Uterus (tissue), 4 donors: ENCODE measurements at places on chromosomes 5 and 9. TPM values are rescaled to one million over a fixed set of nuclear protein-coding genes. Genes with fewer than 3 reads are reported as not detected.

GRCh38 chr9:97627624-97628023 lies 5.5 kb downstream of the TSTD2 start:
- H3K36me3 ChIP-seq = no peaks in the 10 kb centered on the region
- peaks cover 7% of the 10 kb centered on the region for H3K4me1 ChIP-seq
- no peak overlapping the region for H3K27ac ChIP-seq
- no peak overlapping the region for H3K4me3 ChIP-seq
- DNase-seq = no peak
- H3K27me3 ChIP-seq = no peaks in the 10 kb centered on the region

DNA sequence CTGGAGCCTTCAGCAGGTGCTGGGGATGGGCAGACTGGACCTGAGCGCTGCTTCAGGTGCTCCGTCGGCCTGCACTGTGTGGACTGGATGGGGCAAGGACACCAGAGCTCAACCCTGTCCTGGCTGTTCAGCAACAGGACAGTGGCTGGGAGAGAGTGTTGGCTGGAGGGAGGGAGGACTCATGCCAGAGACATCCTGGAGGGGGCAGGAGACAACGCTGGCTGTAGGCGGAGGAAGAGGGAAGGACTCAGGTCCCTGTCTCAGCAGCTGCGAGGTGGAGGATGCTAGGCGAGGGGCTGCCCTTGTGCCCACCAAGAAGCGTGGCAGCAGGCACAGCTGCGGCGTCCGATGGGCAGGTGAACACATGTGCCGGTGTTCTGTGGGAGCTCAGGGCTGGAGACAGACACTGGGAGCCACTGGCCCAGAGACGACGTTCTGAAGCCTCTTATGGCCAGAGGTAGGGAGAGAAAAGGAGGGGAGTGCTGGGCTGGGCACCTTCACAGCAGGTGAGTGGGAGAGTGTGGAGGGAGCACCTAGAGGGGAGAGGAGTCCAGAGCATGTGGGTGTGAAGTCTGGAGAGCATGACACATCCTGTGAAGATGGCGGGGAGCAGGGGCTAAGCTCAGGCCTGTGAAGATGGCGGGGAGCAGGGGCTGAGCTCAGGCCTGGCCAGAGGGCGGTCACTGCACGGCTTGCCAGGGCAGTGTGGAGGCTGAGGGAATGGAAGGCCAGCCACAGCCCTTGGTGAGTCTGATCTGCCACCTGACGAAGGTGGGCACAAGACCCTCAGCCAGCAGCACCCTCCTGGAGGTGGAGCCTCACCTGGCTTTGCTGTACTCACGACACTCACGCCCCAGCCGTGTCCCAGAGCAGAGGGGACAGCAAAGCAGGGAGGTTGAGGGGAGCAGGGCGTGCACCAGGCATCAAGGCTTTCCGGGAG lies 79.1 kb upstream of the FCN1 start:
- no peaks in the 10 kb centered on the region for H3K27me3 ChIP-seq
- H3K27ac ChIP-seq = no peak overlapping the region
- no peak for DNase-seq

- H3K27me3 ChIP-seq = peaks cover 9% of the 10 kb centered on the region
- H3K36me3 ChIP-seq = no peaks in the 10 kb centered on the region
- no peaks in the 10 kb centered on the region for H3K4me1 ChIP-seq
- no peak overlapping the region for H3K4me3 ChIP-seq
- DNase-seq = no peak
These were observed 83.0 kb upstream of the IFNE start for GRCh38 chr9:21565155-21565554.

DNA sequence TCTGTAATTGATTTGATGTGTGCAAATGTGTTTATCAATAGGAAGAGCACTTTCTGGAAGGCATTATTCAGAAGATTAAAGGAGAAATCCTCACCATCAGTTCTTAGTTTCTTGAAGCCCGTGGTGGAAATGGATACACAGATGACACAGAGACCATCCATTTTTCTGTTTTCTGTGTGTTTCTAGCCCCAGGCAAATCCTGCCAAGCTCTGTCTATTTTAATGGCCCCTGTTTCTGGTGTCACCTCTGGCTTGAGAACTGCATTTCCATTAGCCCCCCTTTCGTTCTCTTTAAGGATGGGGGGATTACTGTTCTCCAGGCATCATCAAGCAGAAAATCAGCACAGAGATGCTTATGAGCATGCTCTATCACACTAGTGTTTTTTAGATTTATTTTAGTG lies 37.3 kb downstream of the DAPK1 start:
- no peak overlapping the region for H3K27ac ChIP-seq
- no peaks in the 10 kb centered on the region for H3K36me3 ChIP-seq
- H3K4me1 ChIP-seq = no peaks in the 10 kb centered on the region
- DNase-seq = no peak
- no peak overlapping the region for H3K4me3 ChIP-seq

Gene LRRTM2
- not detected for total RNA-seq

Gene ENTPD8
- total RNA-seq = not detected

Gene GLDC
- 0.26 TPM for total RNA-seq

Gene TNFSF15
- not detected for total RNA-seq
